ENCODE measurements at places on chromosomes 4 and X.

- no peaks in the 10 kb centered on the region for H3K36me3 ChIP-seq
- H3K4me3 ChIP-seq: no peak overlapping the region
- no peaks in the 10 kb centered on the region for H3K27me3 ChIP-seq
- DNase-seq: no peak
- no peak overlapping the region for H3K27ac ChIP-seq
- no peaks in the 10 kb centered on the region for H3K4me1 ChIP-seq
Observed at GRCh38 chrX:66042307-66043077, 2.6 kb upstream of the VSIG4 start.

- no peak for DNase-seq
- H3K27ac ChIP-seq: no peak overlapping the region
- H3K36me3 ChIP-seq: no peaks in the 10 kb centered on the region
Observed at GRCh38 chr4:53150631-53151488, 215.0 kb downstream of the SCFD2 start.

DNA sequence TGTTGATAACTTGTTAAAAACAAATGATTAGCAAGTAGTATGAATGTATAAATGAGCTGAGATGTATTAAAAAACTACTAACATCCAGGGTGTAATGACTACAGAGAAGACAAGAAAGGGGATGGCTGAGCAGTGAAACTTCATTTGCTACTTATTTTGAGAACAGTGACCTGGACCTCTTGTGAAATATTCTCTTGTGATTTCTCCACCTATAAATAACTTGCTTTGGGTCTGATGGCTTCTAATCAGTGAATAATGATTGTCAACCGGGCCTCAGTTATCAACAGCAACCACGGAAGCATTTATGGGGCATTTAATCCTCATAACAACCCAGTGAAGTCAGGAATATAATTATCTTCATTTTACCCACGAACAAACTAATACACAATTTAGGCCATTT is 154.2 kb upstream of the HAND2 start:
- no peaks in the 10 kb centered on the region for H3K27me3 ChIP-seq
- no peak overlapping the region for H3K27ac ChIP-seq
- no peak overlapping the region for H3K4me3 ChIP-seq
- no peaks in the 10 kb centered on the region for H3K36me3 ChIP-seq

- DNase-seq: no peak
- no peak overlapping the region for H3K4me3 ChIP-seq
- H3K4me1 ChIP-seq: no peaks in the 10 kb centered on the region
- peaks cover 17% of the 10 kb centered on the region for H3K36me3 ChIP-seq
- H3K27me3 ChIP-seq: no peaks in the 10 kb centered on the region
Observed at GRCh38 chrX:41739871-41740270, 15.9 kb downstream of the GPR82 start.

DNA sequence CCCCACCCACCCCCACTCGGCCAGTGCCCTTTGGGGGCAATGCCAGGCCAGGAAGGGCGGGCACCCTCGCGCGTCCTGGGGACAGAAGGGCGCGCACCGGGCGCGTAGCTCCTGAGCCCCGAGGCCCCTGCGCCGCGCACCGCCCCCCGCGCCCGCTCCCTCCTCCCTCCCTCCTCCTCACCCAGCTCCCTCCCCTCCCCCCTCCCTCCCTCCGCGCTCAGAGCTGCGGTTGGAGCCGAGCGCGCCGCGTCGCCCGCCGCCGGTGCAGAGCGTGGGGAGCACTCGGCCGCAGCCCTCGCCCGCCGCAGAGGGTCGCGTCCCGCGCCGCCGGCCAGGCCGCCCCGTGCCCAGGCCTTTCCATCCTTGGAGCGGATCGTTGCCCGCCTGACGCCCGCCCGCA is at the start of gene ATP2B3:
Gene ATP2B3 (plus strand): TSS at position 220 of the 400 bp plus-strand sequence. CDS start 18,606 bp downstream, outside the sequence.
- no peak within 1 kb of the TSS for H3K27ac ChIP-seq
- peaks cover 3% of the 10 kb centered on the region for H3K4me1 ChIP-seq
- H3K4me3 ChIP-seq: no peak within 1 kb of the TSS

DNA sequence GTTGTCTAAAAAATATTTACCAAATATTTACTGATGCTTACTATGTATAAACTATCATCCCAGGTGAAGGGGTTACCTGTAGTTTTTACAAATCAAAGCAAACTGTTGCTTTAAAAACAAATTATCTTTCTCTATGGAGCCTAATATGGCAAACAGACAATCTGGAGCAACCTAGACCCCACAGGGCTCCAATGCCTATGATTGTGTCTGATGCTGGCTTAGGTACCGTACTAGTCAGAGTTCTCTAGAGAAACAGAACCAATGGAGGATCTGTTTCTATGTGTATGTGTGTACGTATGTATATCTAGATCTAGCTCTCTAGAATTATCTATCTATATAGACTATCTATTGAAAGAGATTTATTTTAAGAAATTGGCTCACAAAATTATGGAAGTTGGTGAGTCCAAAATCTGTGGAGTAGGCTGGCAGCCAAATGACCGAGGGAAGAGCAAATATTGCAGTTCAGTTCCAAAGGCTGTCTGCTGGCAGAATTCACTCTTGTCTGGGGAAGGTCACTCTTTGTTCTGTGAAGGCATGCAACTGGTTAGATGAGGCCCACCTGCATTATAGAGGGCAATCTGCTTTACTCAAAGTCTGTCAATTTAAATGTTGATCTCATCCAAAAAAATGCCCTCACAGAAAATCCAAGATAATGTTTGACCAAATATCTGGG is 127.1 kb upstream of the ENPEP start:
- no peaks in the 10 kb centered on the region for H3K27me3 ChIP-seq
- no peak for DNase-seq
- no peak overlapping the region for H3K27ac ChIP-seq

- H3K4me3 ChIP-seq: no peak overlapping the region
- H3K36me3 ChIP-seq: no peaks in the 10 kb centered on the region
- no peak overlapping the region for H3K27ac ChIP-seq
- no peaks in the 10 kb centered on the region for H3K4me1 ChIP-seq
Observed at GRCh38 chrX:12423346-12423745, 285.1 kb downstream of the FRMPD4 start.

- DNase-seq: no peak
Observed at GRCh38 chr4:109462297-109462696, 28.7 kb downstream of the SEC24B start.

- no peak for DNase-seq
- H3K27ac ChIP-seq: no peak overlapping the region
- H3K4me3 ChIP-seq: no peak overlapping the region
- no peaks in the 10 kb centered on the region for H3K27me3 ChIP-seq
- no peaks in the 10 kb centered on the region for H3K36me3 ChIP-seq
Observed at GRCh38 chr4:156746111-156746510, 225.5 kb downstream of the PDGFC start.

- DNase-seq: no peak
- no peak overlapping the region for H3K4me3 ChIP-seq
- no peak overlapping the region for H3K27ac ChIP-seq
Observed at GRCh38 chr4:140076307-140076706, 77.7 kb downstream of the MAML3 start.

DNA sequence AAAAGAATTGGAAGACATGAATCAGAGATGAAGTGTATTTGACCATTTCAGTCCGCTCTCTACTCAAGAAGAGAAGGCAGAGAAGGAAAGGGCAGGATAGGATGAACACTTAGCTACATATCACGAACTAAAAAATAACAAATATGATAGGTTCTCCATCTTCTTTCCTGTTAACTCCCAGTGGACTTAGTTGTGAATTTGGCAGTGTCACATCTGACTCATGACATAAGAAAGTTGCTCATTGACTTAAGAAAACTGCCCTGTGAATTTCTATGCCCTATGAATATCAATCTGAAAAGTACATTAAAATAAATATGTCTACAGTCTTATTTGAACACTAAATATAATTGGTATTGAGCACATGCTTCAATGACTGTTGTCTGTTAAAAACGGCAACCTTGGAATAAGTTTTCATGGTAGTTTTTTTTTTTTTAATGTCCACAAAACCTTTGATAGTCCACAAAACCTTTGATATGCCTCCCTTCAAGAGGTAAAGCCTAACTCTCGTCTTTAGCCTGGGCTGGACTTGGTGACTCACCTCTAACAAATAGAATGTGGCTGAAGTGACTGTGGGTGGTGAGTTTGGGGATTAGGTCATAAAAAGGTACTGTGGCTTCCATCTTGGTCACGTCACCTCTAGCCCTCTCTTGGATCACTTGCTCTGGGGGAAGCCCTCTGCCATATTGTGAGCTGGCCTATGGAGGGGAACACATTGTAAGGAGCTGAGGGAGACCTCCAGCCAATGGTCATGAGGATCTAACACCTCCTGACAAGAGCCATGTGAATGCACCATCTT is 184.7 kb upstream of the S100G start:
- no peak overlapping the region for H3K4me3 ChIP-seq
- no peaks in the 10 kb centered on the region for H3K36me3 ChIP-seq
- DNase-seq: no peak
- no peak overlapping the region for H3K27ac ChIP-seq

DNA sequence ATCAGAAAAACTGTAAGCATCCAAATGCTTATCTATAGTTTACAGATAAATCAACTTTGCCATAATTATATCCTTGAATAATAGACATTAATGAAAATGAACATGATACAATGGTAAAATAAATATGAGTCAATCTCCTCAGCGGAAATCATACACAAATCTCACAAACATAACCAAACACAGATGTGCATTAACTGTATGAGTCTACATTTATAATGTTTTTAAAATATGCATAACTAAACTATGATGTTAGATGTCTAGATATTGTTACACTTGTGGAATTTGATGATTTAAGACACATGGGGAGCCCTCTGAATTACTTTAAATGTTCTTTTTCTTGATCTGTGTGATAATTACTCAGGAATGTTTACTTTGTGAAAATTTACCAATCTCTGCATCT is 951.2 kb downstream of the TECRL start:
- H3K36me3 ChIP-seq: no peaks in the 10 kb centered on the region
- H3K4me3 ChIP-seq: no peak overlapping the region
- H3K4me1 ChIP-seq: no peaks in the 10 kb centered on the region
- H3K27ac ChIP-seq: no peak overlapping the region

GRCh38 chrX:26309262-26309661 is 93.3 kb downstream of the MAGEB5 start:
- H3K4me1 ChIP-seq: no peaks in the 10 kb centered on the region
- no peaks in the 10 kb centered on the region for H3K36me3 ChIP-seq
- no peaks in the 10 kb centered on the region for H3K27me3 ChIP-seq
- no peak overlapping the region for H3K27ac ChIP-seq

- no peak for DNase-seq
- H3K4me1 ChIP-seq: no peaks in the 10 kb centered on the region
- H3K27me3 ChIP-seq: no peaks in the 10 kb centered on the region
- H3K36me3 ChIP-seq: no peaks in the 10 kb centered on the region
Observed at GRCh38 chr4:155974476-155974749, 20.7 kb upstream of the CTSO start.

DNA sequence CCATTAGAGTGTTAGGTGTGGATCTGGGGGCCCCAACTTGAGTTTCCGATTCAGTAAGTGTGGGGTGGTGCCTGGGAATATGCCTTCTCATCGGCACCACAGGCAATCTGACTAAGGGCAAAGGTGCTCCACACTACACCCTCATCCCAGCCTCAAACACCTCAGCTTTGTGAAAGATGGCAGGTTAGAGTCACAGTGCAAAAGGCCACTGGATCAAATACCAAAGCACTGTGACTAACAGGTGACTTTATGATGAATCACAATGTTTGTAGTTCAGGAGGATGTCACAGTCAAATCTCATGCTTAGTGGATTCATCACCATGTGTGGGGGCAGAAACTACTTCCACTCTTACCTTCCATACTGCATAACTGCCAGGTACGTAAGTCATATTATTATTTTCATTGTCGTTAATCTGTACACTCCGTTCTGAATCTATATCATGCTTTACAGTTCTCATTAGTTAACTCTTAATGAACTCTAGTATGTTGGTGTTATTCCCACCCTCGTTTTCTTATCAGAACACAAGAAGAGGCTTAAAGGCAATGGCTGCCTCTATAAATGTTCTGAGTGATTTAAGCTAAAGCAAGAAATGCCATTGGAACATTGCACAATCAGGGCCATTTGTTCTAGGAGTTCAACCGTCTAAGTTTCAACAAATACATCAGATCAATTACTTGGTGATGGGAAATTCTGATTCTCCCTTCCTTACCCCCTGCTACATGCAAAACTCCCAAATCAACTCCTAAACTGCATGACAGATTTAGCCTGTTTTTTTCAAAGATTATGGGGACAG is 50.2 kb downstream of the PRKG2 start:
- H3K27me3 ChIP-seq: no peaks in the 10 kb centered on the region
- no peaks in the 10 kb centered on the region for H3K4me1 ChIP-seq
- H3K36me3 ChIP-seq: no peaks in the 10 kb centered on the region
- peak overlapping the region; percentile 42 for H3K27ac ChIP-seq

- no peaks in the 10 kb centered on the region for H3K36me3 ChIP-seq
- peak overlapping the region; percentile 39 for H3K27ac ChIP-seq
- no peaks in the 10 kb centered on the region for H3K27me3 ChIP-seq
- H3K4me1 ChIP-seq: peaks cover 1% of the 10 kb centered on the region
- no peak for DNase-seq
Observed at GRCh38 chr4:39574946-39575345, 47.7 kb upstream of the UGDH start.

DNA sequence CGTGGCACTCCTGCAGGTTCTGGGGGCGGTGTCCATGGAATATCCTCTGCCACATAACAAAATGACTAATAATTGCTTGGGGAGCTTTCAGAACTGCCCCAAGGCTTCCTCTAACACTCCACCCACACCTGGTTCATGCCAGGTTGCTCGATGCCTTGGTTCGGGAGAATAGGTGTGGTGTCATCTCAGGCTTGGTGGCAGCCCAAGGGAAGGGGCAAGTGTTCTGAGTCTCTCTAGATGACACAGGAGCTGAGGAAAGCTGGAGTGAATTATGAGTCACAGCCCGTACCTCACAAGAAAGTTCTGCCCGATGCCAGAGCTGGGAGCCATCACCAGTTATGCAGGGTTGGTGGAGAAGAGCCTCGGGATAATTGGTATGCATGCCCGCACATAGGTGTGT is 14.7 kb downstream of the FTSJ1 start:
- H3K27ac ChIP-seq: peak overlapping the region; percentile 61
- no peaks in the 10 kb centered on the region for H3K27me3 ChIP-seq
- peaks cover 24% of the 10 kb centered on the region for H3K4me1 ChIP-seq
- H3K4me3 ChIP-seq: no peak overlapping the region

- H3K4me1 ChIP-seq: no peaks in the 10 kb centered on the region
- H3K27ac ChIP-seq: no peak overlapping the region
- H3K36me3 ChIP-seq: no peaks in the 10 kb centered on the region
- no peak overlapping the region for H3K4me3 ChIP-seq
- no peaks in the 10 kb centered on the region for H3K27me3 ChIP-seq
- no peak for DNase-seq
Observed at GRCh38 chr4:118801895-118802575, 33.9 kb downstream of the SEC24D start.
